ENCODE measurements at places on chromosomes 3 and 15.

GRCh38 chr15:32936283-32936918, 218.6 kb downstream of the GREM1 start:
- no peak for DNase-seq

DNA sequence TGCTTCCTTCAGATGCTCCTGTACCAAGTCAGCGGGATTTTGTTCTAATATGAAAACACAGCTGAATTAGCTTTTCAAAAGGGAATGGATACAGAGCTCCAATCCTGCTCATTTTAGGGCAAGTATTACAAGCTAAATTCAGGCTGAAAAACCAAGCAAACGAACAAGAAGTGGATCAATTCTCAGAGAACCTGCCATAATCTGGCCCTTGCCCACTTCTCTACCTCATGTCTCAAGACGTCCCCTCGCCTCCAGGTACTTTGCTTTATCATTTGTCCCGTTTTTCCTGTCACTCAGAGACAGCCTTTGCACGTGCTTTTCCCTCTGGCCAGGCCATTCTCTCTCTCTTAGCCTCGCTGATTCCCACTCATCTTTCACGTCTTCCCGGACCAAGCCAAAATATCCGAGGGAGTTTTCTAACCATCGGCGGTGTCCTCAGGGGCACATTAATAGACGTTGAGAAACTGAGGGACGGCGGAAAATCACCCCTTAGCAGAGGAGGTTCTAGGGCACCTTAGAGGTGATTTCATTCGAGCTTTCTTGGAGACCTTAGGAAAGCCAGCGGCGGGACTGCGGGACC, 654 bp downstream of the SUSD5 start:
- no peak for DNase-seq

GRCh38 chr3:49495023-49495422, 25.0 kb downstream of the DAG1 start:
- no peak for DNase-seq

- peak; percentile 60 for DNase-seq
Observed at GRCh38 chr3:28050885-28051284, 190.5 kb upstream of the CMC1 start.

DNA sequence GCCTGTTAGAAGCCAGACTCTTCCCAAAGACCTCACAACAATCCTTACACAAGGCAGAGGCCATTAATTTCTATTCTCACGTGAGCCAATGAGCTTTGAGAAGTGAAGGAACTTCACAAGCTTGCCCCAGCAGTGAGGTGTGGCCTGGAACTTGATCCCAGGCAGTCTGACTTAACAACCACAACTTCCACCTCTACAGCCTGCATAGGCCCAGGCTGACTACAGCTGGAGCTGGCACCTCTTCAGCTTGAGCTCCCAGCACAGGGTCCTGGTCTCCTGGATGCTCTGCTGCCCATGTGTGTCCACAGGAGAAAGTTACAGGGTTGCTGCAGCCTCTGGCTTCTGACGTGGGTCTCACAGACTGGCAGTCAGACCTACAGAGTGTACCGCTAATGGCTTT, 111.0 kb downstream of the ERC2 start:
- no peak for DNase-seq
